ENCODE measurements at places on chromosomes 6 and 20.

DNA sequence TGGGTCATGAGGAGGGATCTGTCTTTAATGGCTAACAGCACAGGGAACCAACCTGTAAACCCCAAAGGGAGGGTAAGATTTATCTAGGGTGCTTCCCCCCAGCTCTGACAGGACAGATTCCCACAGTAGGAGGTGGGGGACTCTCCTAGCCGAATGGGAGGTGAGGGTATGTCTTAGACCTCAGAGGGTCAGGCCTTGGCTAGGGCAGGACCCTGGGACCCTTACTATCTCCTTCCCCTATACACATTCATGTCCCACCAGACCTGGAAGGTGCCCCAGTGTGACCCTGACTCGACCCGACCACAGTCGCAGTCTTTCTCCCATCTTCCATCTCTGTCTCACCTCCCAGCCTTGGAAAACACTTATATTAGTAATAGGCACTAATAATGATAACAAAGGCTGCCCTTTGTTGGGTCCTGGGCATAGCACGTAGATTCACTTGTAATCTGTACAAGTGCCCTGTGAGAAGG is 36.8 kb downstream of the VEGFA start:
- DNase-seq, result no peak

DNA sequence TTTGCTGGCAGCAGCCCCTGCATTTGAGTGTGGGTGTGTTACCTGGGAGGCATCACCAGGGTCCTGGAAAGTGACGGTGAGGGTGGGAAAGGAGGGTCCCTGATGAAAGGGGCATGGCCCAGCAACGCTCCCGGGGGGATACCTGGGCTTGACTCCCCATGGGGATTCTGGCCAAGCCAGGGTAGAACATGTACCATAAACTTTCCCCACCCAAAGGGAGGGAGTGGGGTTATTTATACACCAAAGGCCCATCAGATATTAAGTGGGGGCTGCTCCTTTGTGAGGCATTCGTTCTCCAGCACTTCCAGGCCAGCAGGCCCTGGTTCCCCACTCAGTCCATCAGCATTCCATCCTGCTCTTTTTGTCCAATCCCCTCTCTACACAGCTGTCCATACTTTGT is 20.6 kb upstream of the CCR6 start:
- no peak for DNase-seq

DNA sequence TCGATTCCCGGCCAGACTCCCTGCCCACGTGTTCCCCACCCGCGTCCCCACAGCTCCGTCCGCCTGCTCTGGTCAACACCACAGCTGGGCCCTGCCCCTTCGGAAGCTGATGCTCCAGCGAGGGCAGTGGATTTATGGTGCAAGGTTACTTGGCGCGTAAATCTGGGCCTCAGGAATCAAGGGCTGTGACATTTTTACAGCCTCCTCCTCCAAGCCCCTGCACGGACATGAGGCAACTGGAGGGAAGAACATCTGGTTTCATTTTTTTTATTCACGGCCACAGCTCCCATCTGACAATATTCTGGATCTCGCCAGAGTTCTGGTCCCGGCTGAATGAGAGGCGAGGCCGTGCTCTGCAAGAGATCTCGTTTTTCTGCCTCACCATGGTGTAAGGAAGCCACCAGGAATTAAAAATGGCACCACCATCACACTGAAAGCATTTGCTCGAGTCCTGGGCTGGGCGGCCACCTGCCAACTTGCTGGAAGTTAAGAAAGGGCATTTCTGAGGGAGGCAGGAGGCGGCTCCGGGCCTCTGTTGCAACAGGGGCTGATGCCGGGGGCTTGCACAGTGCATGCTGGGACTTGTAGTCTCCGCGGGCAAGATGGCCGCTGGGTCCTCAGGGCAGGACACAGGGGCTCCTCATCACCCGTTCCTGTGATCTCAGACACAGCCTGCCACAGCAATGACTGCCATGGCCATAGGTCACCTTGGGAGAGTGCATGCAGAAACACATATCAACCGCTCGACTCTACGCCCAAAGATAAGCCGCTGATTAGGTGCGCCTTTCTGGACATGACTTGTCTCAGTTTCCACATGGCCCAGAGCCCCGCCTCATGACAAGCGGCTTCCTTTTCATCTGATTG is 148.5 kb downstream of the LY86 start:
- no peak for DNase-seq

DNA sequence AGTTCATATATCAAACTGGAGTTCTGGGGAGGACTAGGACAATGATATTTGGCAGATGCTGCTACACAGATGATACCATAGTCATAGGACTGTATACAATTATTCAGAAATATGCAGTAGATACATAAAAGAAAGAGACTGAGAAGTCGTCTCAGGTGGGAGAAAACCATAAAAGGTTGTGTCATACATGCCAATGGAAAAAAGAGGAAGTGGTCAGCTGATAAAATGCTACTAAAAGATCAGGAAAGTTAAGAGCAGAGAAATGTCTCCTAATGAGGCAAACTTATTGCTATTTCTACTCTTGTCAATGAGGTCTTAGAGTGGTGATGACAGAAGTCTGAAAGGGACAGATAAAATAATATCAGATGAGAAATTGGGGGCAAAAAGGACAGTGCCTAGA is 407.6 kb downstream of the COL12A1 start:
- no peak for DNase-seq

DNA sequence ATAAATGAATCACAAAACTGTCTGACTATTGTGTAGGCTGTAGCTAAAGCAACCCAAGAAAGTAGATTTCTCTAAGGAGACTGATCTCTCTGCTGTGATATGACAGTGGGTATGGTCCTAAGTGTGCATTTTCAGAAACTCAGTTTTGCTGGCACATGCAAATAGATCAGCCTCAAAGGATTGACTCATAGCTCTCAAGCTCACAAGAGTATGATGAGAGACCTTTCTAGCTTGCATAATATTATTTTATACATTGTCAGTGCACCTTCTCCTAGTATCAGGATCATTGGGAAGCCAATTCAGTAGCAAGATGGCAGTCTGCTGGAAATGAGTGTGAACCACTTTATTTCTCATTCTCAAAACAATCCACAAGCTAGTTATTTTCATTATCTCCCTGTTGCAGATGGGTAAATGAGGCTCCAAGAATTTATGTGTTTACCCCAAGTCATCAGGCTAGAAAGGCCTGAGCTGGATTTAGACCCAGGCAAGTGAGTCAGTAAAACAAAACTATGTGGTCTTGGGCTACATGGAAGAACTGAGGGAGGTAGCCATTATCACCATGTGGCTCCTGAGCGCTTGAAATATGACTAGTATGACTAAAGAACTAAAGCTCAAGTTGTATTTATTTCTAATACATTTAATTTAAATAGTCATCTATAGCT is 27.9 kb upstream of the PLCB4 start:
- peak; percentile 40 for DNase-seq

DNA sequence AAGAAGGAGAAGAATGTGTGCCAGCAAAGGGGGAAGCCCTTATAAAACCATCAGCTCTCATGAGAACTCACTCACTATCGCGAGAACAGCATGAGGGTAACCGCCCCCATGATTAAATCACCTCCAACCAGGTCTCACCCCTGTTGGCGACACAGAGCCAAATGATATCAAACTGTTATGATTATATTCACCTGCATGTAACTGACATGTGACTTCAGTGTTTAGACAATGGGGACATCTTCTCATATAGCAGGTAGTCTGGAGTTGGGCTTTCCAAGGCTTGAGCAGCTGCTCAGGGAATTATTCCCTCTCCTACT is 115.2 kb downstream of the SASH1 start:
- DNase-seq, result no peak

DNA sequence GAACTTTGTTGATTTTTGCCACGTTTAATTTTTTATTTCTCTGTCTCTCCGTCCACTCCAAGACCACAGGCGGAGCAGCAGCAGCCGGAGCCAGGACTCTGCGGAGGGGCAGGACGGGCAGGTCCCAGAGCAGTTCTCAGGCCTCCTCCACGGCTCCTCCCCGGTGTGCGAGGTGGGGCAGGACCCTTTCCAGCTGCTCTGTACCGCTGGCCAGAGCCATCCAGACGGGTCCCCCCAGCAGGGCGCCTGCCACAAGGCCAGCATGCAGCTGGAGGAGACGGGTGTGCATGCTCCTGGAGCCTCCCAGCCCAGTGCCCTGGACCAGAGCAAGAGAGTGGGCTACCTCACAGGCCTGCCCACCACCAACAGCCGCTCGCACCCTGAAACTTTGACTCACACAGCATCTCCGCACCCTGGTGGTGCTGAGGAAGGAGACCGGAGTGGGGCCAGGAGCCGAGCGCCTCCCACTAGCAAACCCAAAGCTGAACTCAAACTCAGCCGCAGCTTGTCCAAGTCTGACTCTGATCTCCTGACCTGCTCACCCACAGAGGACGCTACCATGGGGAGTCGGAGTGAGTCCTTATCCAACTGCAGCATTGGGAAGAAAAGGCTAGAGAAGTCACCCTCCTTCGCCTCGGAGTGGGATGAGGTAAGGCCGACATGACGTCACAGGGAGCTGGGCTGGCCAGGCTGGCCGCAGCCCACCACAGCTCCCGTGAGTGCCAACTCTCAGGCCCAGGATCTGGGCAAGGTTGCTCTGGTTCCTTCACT is 123.5 kb downstream of the TCP11 start:
- no peak for DNase-seq

Data from bronchial epithelial cell (primary cell).